NCI-H2029 treated with DMSO at 0.1 percent for 48 hours (cell line): ENCODE measurements at places on chromosomes 2 and 18.

- DNase-seq: no peak
Observed at GRCh38 chr2:73987109-73987947, 2.6 kb downstream of the TET3 start.

DNA sequence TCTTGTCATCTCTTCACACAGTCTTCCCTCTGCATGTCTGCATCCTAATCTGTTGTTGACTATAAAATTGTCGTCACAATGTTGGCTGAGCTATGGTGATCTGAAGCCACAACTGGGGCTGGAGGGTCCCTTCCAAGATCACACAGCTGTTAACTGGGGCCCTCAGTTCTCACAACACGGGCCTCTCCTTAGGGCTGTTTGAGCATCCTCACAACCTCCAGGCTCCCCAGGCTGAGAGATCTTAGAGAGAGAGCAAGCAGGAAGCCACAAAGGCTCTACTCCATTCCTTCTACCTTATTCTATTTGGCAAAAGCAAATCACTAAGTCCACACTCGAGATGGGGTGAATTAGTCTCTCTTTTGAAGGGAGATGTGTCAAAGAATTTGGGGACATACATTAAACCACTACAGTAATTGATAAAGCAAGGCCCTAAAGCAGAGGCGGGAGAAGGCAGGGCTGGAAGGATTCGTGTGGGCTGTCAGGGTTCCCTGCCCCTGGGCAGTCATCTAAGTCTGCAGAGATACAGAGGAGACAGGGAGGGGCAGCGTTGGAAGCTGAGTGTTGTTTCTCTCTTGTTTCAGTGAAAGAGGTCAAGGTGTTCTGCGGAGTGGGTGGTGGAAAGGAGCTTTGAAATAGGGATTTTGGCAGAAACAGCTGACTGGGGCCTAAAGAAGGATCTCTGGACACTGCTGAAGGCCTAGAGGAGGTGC, 15.9 kb downstream of the MYO7B start:
- DNase-seq: no peak

DNA sequence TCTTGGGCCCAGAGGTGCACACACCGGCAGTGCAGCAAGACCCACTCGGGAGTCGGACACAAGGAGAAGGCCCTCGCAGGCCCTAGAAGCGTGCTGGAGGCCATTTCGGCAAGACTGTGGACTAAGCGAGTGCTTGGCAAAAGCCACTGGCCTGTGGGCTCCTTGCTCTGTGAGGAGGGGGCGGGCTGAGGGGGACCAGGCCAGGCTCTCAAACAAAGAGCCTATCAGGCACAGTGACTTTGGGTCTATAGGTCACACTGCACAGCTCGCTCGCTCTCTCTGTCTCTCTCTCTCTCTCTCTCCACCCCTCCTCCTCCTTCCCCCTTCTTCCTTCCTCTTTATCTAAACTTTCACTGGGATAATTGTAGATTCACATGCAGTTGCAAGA, 23.6 kb upstream of the ZCCHC2 start:
- DNase-seq: no peak

- DNase-seq: no peak
Observed at GRCh38 chr2:54858021-54858681, 134.7 kb downstream of the EML6 start.

DNA sequence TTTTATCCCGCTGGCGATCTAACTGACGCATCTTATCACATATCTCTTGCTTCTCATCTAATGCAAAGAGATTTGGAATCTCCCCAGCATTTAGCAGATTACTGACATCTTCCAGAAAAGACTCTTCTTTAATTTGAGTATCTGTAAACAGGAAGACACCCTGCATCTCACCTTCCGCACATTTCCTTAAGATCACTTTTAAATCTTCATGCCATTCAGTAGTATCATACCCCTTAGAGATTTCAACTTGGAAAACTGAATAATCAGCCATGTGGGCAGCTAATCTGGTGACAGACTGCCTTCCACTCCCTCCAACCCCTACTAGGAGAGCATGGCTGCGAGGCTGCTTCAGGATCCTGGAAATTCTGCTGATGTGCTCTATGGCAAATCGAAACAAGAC, 204.3 kb downstream of the DNAH7 start:
- no peak for DNase-seq

- no peak for DNase-seq
Observed at GRCh38 chr2:27833931-27834330, 56.3 kb downstream of the RBKS start.

- DNase-seq: no peak
Observed at GRCh38 chr2:219250049-219250781, 2.8 kb upstream of the TUBA4B start.

DNA sequence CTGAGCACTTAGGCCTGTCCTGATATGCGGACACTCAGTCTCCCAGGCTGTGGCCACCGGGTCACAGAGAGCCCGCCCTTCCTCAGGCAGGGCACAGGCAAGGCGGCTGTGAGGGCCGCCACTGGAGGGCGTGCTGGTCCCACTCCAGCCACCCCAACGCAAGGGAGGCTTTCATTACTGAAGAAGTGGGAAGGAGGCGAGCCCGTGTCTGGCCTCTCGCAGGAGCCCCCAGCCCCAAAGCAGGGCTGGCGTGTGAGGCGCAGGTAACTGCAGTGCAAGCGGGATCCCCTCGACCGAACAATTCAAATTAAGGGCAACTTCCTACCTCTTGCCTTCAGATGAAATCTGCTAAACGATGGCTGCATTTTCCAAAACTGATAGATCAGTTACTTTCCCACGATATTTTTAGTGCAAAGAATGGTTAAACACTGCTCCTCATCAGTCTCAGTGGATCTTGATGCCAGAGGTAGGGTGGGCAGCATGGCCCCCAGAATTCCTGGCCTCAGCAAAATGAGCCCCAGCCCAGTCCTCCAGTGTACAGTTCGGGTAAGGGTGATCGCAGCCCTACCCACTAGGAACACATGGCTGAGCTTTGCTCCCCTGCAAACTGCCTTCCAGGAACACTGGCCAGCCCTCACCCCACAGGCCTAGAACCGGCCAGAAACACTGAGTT, 97.2 kb downstream of the SEPTIN10 start:
- no peak for DNase-seq

DNA sequence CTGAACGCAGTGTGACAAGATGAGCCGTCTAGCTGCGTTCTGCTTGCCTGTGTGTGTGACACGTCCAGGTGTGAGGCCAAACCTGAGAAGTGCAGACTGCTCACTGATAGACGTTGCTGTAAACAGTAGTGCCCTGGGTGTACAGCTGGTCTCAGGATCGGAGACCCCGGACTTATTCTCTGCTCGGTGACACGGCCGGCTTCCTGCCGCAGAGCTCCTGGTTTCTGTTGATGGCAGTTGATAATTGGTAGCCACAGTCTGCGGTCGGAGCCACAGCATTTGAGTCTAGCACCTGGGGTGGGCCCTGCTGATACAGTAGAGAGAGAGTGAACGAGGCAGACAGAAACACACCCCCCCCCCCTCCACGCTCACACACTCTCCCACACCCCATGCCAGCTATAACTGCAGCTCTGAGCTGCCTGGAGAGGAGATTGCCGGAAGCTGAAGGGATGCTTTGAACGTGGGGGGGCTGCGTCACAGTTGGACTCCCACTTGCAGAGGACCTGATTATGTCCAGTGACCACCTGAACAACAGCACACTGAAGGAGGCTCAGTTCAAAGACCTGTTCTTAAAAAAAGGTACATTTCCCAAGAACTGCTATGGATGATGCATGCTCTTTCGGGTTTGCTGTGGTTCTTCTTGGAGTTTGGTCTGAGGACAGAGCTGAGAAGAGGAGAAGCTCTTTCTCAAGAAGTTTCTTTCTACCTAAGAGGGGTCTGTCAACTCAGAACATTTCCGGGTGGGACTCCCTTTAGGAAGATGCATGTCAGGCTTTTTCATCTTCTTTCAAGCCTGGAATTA, 114.0 kb downstream of the FAM210A start:
- no peak for DNase-seq

GRCh38 chr2:129904532-129905446, 74.7 kb upstream of the RAB6C start:
- peak; percentile 12 for DNase-seq

GRCh38 chr2:127864877-127865276, 6.9 kb upstream of the POLR2D start:
- DNase-seq: no peak

DNA sequence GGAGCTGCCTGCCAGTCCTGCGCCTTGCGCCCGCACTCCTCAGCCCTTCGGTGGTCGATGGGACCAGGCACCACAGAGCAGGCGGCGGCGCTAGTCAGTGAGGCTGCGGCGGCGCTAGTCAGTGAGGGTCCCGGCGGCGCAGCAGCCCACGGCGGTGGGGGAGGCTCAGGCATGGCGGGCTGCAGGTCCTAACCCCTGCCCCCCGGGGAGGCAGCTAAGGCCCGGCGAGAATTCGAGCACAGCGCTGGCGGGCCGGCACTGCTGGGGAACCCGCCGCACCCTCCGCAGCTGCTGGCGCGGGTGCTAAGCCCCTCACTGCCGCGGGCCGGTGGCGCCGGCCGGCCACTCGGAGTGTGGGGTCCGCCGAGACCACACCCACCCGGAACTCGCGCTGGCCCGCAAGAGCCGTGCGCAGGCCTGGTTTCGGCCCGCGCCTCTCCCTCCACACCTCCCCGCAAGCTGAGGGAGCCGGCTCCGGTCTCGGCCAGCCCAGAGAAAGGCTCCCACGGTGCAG, 867.4 kb downstream of the DSC3 start:
- no peak for DNase-seq

DNA sequence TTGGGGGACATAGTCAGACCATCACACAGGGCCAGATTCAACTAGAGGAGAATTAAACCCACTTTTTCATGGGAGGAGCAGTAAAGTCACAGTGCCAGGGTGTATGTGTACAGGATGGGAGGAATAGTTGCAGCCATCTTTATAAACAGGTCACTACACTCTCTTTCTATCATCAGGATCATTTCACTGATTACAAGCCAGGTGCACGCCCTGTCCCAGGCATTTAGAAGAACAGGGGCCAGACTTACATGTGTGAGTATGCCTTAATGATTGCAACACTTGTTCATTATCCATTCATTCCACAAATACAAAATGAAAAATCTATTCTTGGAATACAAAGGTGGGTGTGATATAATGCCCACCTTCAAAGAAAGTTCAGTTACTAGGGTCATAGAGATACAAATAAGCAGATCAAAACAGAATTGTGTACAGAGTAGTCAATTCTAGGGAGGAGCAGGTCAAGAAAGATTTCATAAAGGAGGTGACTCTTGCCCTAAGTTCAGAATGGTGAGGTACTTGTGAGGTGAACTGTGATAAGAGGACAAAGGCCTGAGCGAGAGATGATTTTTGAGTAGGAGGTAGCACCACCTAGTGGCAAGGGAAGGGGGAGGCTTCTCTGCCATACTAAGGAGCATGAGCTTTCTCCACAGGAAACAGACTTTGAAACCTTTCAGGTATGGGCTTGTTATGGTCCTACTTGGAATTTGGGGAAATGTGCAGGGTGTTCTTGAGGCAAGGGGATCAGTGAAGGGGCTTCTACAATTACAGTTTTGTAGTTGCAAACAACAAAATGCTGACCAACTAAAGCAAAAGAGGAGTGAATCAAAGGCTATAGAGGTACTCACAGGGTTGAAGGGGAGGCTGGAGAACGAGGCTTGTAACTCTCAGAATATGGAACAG, 156.3 kb downstream of the SUCLG1 start:
- peak; percentile 44 for DNase-seq

GRCh38 chr2:149561309-149561926, 26.2 kb downstream of the MMADHC start:
- DNase-seq: peak; percentile 51

DNA sequence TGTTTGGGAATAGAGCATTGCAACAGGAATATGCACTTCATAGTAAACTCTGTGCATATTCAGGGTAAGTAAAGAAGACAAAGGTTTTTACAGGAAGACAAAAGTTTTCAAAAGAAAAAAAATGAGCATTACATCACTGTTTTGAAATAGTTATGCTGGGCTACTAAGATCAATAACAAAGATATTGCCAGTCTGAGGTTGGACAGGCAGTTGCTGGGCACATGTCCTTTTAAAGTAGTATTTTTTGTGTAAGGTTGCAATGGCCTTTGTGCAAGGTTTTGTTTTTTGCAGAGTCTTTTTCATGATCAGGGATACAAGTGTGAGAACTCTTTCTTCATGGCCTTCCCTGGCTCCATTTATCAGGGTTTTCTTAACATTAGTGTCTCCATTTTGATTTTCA, 16.2 kb downstream of the IL1B start:
- no peak for DNase-seq
